ENCODE measurements at places on chromosomes 7 and 10.

DNA sequence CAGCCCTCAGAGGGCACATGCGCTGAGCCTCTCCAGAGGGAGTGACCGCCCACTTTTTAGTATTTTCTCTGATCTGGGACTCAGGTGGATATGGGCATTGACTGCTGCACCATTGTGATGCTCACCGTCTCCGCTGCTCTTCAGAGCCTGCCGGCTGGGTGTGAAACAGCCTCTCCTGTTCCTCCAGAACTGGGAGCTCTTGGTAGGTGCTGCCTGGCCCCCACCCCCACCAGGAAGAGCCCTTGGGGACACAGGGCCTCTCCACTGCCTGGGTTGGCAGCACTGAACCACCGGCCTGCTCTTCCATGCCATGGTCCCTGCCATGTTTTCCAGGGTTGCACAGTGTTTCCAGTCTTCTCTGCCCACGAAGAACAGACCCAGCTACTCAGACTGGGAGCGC lies 36.3 kb downstream of the ARHGAP22 start:
- no peak for DNase-seq

DNA sequence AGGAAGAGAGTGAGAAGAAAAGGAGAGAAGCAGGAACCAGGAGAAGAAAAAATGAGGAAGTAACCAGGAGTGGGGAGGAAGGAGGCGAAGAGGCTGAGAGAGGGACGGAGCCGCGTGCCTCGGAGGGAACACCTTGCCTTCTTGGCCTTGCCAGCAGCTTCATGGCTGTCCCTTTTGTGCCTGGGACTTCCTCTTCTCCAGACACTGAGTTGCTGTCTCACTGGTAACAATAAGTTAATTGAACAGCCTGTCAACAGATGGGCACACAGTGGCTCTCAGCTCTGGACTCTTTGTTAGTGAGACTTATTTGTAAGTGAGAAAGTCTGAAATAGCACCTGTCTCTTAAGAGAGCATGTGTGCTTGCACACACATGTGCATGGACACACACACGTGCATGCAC lies 83.2 kb downstream of the GATA3 start:
- DNase-seq, result peak; percentile 32

DNA sequence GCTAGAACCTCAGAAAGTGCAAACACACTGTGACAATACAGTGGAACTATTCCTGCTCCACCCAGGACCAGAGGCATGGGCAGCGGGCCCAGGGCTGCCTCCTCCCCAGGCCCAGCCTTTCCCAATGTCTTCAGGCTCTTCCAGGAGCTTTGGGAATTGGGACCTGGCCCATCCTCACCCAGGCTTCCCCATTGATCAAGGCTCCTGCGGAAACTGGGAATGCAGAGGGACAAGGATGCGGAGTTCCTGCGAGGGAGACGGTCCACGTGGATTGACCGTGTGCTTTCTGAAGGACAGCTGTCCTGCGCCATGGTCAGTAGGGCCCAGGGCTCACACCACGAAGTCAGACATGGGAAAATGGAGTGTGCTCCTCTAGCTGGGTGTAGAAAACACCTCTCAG lies 56.6 kb downstream of the CSGALNACT2 start:
- no peak for DNase-seq

- no peak for DNase-seq
Observed at GRCh38 chr7:4845740-4846142, 16.1 kb downstream of the PAPOLB start.

DNA sequence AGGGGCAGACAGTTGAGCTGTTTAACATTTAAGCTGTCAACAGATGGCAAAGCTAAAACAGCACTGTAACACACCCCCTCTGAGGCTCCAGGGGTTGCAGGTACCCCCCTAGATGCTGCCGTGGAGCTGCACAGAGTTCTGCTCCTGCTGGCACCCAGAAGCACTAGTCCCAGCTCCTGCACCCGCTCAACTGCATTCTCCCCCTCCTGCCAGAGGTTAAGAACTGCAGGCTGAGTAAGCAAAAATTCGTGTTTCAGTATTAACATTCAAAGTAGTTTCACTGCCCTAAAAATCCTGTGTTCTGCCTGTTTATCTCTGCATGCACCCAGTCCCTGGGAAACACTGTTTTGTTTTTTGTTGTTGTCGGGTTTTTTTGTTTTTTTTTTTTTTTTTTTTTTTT lies 790.8 kb upstream of the KCND2 start:
- DNase-seq, result no peak

DNA sequence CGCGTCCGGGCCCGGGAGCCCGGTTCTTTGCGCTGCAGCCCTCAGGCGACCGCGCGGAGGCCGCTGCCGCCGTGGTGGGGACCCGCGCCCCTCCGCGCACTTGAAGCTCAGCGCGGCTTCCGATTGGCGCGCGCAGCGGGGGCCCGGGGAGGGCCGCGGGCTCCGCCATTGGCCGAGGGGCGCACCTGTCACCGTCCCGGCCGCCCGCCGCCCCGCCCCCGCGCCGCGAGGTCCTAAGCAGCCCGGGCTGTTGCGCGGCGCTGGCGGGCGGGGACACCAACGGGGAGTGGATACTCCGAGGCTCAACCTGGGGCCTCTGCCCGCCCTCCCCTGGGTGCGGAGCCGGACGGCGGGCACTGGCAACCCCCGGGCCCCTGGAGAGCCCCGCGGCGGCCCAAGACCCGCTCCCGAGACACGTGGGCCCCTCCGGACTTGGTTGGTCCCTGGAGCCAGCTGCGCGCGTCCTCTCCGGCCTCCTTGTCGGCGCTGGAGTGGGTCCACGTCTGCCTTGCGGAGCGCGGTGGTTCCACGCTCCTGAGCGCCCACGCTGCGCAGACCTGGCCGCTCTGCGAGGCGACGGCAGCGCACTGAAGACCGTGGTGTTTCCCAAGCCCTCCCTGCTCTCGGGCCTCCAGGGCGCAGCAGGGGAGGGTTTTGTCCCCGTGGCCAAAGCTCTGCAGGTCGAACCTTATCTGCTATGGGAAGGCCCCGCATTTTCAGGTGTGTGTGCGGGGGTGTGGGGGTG lies at the start of gene MNX1:
MNX1 (minus strand) TSS at position 76 of the 745 bp plus-strand sequence. CDS start 313 bp downstream, outside the sequence.
- no peak for DNase-seq

GRCh38 chr7:112081778-112082177 lies 124.4 kb downstream of the DOCK4 start:
- peak; percentile 38 for DNase-seq

- DNase-seq, result no peak
Observed at GRCh38 chr7:129150199-129150996, 5.9 kb downstream of the TSPAN33 start.

- DNase-seq, result no peak
Observed at GRCh38 chr10:31687663-31688482, 240.8 kb downstream of the ARHGAP12 start.

- DNase-seq, result no peak
Observed at GRCh38 chr10:50600831-50601477, 22.8 kb downstream of the SGMS1 start.

Measured in AML-193 (cell line).